ENCODE measurements at places on chromosomes 11 and 22. TPM values are rescaled to one million over a fixed set of nuclear protein-coding genes. Genes with fewer than 3 reads are reported as not detected.

The TRPC6 gene
- total RNA-seq: 1.7 TPM

GRCh38 chr11:33507356-33507755, 193.3 kb downstream of the C11orf91 start:
- no peak overlapping the region for H3K27ac ChIP-seq
- no peaks in the 10 kb centered on the region for H3K27me3 ChIP-seq
- H3K4me3 ChIP-seq: no peak overlapping the region
- H3K4me1 ChIP-seq: no peaks in the 10 kb centered on the region

GRCh38 chr11:112100462-112100861, 13.8 kb downstream of the SDHD start:
- H3K27me3 ChIP-seq: no peaks in the 10 kb centered on the region
- no peak for DNase-seq
- no peak overlapping the region for H3K4me3 ChIP-seq
- no peaks in the 10 kb centered on the region for H3K36me3 ChIP-seq

- no peaks in the 10 kb centered on the region for H3K4me1 ChIP-seq
- no peak overlapping the region for H3K4me3 ChIP-seq
- no peaks in the 10 kb centered on the region for H3K36me3 ChIP-seq
- no peaks in the 10 kb centered on the region for H3K27me3 ChIP-seq
- H3K27ac ChIP-seq: no peak overlapping the region
Measured at GRCh38 chr11:95659088-95659487, 130.5 kb downstream of the FAM76B start.

GRCh38 chr11:122170815-122171475, 54.9 kb upstream of the BLID start:
- H3K27me3 ChIP-seq: peaks cover 1% of the 10 kb centered on the region
- H3K36me3 ChIP-seq: no peaks in the 10 kb centered on the region
- no peaks in the 10 kb centered on the region for H3K4me1 ChIP-seq
- no peak overlapping the region for H3K27ac ChIP-seq

DNA sequence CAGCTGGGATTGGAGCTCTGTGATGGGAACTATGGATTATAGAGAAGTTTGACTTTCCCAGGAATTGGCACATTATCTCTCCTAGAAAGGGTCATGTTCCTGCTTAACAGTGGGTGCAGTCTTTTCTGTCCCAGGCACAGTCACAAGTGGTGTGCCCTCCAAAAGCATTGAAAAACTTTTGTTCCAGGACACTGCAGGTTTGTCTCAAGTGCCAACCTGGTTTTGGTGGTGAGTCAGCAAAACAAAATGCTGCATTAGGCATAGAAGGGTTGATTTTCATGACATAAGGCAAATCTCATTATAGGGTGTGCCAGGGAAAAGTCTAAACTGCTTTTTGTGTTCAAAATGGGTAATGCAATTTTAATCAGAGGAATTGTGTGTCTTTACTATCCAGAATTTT, 4.9 kb downstream of the HTATIP2 start:
- DNase-seq: no peak
- no peak overlapping the region for H3K27ac ChIP-seq
- H3K4me3 ChIP-seq: no peak overlapping the region
- peaks cover 2% of the 10 kb centered on the region for H3K27me3 ChIP-seq
- no peaks in the 10 kb centered on the region for H3K36me3 ChIP-seq
- peaks cover 2% of the 10 kb centered on the region for H3K4me1 ChIP-seq

The TSSC4 gene
- total RNA-seq: 20.3 TPM

- no peak overlapping the region for H3K4me3 ChIP-seq
- H3K27ac ChIP-seq: no peak overlapping the region
- H3K27me3 ChIP-seq: no peaks in the 10 kb centered on the region
- H3K4me1 ChIP-seq: no peaks in the 10 kb centered on the region
Measured at GRCh38 chr11:57406337-57406904, 16.0 kb upstream of the PRG2 start.

The MED15 gene
- 62.7 TPM for total RNA-seq

DNA sequence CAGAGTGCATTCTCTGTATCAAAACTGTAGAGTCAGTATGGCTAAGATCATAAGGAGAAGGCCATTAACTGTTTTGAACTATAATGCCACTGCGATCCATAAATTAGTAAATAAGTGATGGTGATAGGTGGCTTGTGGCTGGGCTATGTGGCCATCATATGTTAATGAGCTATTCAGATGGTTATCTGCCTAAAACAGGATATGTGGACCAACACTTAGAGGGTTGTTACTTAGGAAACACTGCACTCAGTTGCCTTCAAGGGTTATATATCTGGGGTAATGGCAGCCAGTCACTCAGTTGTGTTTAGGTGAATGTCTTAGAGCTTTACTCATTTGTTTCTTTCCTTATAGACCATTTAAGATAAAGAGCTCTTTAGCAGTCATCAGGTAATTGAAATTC, 66.0 kb downstream of the PPP2R1B start:
- no peaks in the 10 kb centered on the region for H3K27me3 ChIP-seq

The OR10D3 gene
- 0.25 TPM for total RNA-seq

The CDC42BPG gene
- 13.2 TPM for total RNA-seq
